Right ventricle myocardium inferior (tissue), 1 donor: ENCODE measurements at places on chromosomes 3 and 15. TPM values are rescaled to one million over a fixed set of nuclear protein-coding genes. Genes with fewer than 3 reads are reported as not detected.
A peak's percentile ranks its signal among the peaks of the same experiment; 100 is the strongest.

The ZIC1 gene
- total RNA-seq, result not detected

The NR1I2 gene
- not detected for total RNA-seq

The HDC gene
- total RNA-seq, result 0.57 TPM

The ITIH1 gene
- not detected for total RNA-seq

The MCF2L2 gene
- total RNA-seq, result 0.22 TPM

The GOLGA6L10 gene
- 0.14 TPM for total RNA-seq

The IQCF6 gene
- not detected for total RNA-seq

The ABI3BP gene
- total RNA-seq, result 40.7 TPM

The TMEM207 gene
- not detected for total RNA-seq

The ABHD6 gene
- total RNA-seq, result 10.5 TPM

The SLC9A9 gene
- total RNA-seq, result 9.3 TPM

The LRRIQ4 gene
- not detected for total RNA-seq

The ALG1L2 gene
- not detected for total RNA-seq

- DNase-seq, result no peak
Measured at GRCh38 chr3:79973482-79973881, 205.7 kb upstream of the ROBO1 start.

DNA sequence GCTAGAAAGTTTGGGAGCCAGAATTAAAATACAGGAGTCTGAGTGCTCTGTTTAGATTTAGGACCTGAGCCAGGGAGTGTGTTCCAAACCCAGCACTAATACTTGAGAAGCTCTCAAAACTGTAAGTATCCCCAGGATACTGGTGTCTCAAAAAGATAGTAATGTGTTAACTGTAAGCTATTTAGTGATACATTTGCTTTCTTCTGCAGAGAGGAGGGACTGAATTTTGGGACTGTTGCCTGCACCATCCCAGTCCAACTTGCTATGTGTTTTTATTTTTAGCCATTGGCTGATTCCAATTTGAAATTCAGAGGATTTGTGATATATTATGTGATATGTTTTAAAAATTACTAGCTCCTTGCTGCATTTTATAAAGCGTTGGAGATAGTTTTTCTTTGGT, 31.5 kb downstream of the UBE2E1 start:
- no peak for DNase-seq

GRCh38 chr15:47603026-47603425, 114.3 kb upstream of the SEMA6D start:
- DNase-seq, result no peak

DNA sequence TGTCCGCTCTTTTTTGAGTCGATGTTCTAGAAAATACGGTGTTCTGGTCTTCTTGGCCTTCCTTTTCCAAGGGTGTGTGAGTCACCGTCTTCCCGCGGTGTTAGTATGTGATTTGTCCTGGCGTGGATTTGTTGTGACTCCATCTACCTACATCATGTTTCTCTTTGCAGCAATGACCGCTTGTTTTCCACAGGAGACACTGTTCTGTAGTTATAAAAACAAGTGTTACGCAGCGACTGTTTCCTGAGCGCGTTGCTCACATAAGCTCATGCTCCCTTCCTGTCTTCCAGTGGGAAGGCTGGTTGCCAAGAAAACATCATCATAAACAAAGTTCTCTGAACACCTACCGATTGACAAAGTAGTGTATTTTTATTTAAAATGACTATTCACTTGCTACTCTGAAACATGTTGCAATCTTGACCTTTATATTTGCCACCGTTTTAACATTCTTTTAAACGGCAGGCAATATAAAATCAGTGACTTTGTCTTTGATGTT, 19.0 kb downstream of the USP13 start:
- DNase-seq, result no peak

- DNase-seq, result no peak
Measured at GRCh38 chr3:169148448-169149348, 514.8 kb downstream of the MECOM start.

- DNase-seq, result no peak
Measured at GRCh38 chr15:100885811-100886210, 6.2 kb downstream of the ALDH1A3 start.

DNA sequence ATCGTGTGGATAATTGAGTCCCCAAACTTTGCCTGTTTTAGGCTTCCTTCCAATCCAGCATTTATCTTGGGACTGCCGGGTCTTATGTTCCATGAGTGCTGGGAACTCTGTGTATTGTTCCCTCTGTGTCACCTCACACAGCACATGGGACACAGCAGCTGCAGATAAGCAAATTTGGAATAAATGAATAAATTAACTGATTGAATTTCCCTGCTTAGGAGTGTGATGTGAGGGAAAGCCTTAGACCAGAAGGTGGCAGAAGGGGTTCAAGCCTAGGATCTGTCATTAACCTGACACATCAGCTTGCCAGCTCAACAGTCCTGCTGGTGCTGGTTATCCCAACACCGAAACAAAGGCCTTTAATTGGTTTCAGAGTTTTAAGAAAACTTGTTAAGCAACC, 114.3 kb downstream of the OXSM start:
- DNase-seq, result no peak

DNA sequence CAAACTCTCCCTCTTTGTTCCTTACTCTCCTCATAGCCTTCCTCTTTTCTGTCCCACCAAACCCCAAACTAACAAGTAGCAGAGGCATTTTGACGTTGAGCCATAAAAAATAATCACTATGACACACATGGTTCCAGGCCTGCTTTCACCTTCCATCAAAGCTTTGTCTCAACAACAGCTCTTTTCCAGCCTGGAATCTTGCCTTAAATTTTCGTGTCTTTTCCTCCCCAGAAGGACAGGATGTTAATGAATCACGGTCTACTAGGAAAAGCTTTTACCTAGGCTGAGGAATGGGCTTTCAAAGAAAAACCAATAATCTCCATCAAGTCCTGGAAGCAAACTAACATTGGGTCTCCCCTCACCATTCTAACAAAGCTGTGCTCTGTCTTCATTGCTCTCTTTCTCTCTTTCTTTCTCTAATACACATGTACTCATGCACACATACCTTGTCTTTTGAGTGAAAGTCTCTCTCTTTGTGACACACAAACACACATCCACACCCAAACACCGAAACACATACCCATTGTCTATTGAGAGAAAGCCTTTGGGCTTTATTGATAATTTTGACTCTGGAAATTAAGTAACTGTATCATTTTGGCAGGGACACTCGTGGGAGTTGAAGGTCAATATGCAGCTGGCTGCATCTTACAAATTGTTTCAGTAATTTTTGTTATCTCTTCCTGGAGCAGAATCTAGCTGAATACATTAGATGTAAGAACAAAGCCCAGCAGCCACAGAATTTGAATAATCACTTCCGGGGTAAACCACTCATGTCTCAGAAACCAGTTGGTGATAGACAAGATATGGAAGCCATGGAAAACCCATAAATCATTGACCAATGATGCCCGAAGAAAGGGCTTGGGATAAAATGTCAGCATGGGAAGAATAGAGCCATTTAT, 107.4 kb upstream of the SLC4A7 start:
- no peak for DNase-seq

- DNase-seq, result no peak
Measured at GRCh38 chr15:88835119-88835518, 31.9 kb downstream of the ACAN start.

DNA sequence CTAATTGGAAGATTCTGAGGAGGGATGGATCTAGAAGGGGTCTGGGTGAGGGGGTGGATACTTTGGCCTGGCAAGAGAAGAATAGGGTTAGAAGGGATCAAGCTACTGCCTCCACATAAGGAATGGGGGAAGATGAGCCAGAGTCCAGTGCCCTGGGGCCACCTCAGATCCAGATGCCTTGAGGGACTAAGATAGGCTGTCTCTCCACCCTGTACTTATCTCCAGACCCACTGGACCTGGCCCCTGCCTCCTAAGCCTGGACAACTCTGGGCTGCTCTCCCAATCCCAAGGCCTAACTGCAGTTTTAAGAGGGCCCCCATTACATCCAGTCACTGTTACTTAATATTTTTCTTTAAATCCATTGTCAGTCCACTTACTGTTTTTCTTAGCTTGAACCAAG, 2.0 kb downstream of the DVL3 start:
- no peak for DNase-seq

GRCh38 chr3:179304605-179305004, 18.2 kb upstream of the ZNF639 start:
- DNase-seq, result no peak

DNA sequence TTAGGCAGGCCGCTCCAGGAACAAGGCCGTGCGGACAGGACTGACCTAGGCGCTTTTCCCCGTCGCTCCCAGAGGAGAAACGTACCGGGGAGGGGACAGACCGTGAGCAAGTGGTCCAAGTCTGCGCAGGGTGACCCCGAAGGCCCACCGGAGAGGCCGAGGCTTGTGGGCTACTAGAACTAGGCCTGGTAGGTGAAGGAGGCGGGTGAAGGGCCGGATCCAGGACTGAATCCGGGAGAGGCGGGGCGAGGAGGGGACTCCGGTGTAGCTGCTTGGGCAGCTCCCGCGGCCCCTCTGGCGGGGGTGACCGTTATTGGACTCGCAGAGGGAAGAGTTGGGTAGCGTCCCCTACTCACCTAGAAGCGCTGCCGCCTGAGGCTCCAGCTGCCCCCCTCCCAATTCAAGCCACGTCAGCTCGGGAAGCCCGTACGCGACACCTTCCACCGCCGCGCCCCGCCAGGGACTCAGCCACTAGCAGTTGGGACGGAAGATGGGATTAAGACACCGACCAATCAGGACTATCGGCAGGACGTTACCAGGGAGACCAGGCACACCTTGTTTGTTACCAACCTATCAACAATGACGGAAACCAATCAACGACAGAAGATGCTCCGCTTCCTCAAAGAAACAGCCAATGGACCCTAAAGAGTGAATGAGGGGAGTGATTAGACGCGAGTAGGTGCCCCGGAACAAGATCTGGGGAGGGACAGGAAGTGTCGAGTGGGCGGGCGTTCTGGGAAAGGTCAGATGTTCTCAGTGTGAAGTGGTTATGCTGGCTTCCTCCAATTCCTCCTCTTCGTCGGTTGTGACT, at the start of gene GOLGB1:
Gene GOLGB1, minus strand, starts transcription at position 466 of the 811 bp plus-strand sequence. CDS start 18,770 bp downstream, outside the sequence.
- DNase-seq, result peak; percentile 95

DNA sequence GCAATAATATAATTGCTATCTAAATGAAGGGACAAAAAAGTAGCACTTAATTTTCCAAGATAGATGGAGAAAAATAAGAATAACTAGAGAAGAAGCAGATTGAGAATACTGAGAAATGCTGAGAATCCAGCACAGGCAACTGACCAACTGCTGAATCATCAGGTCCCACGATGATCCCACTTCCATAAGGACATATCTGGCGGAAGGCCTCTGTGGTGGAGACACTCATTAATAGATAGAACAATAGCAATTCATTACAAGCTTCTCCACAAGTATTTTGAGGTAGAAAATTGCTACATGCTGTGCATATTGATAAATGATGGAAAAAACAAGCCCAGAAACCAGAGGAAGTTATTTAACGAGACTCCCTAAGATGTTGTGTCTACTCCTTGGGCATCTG, 105.9 kb downstream of the DUT start:
- no peak for DNase-seq

GRCh38 chr3:16343101-16343500, 78.1 kb downstream of the OXNAD1 start:
- no peak for DNase-seq

DNA sequence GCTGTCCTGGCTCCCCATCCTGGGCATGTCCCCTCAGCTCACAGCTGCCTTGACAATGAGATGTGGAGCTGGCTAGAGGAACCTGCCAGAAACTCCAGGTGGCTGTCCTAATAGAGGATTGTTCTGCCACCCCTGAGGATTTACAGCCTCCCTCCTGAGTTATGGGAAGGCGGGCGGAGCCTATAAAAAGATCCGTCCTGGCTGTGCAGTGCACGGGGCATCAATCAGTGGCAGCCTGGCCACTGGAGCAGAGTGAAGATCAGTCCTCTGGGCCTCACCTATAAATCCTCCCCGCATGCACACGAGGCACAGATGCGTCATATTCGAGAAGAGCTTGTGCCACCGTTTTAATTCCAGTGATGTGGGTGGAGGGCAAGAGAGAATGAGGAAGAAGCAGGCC, 90.0 kb downstream of the MEGF11 start:
- DNase-seq, result no peak

- DNase-seq, result no peak
Measured at GRCh38 chr3:158488670-158489069, 82.3 kb upstream of the MLF1 start.

DNA sequence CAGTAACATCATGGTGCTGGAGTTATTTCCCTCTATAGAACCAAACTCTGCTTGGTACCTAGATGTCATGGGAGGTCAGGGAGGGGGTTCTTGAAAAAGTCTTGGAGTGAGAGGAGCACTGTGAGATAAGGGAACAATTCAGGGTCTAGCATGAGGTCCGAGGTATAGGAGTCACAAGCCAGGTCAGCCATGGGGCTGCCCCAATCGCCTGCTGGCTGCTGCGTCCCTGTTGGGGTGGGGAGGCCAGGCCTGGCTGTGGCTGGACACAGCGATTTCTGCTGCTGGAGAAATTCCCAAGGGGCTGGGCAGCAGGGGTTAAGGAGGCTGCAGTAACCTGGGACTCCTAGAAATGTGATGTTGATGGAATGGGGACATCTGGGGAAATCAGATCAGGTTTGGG, 44.9 kb downstream of the SUSD5 start:
- DNase-seq, result no peak

- DNase-seq, result peak; percentile 22
Measured at GRCh38 chr3:197022405-197023231, 7.0 kb downstream of the MELTF start.

DNA sequence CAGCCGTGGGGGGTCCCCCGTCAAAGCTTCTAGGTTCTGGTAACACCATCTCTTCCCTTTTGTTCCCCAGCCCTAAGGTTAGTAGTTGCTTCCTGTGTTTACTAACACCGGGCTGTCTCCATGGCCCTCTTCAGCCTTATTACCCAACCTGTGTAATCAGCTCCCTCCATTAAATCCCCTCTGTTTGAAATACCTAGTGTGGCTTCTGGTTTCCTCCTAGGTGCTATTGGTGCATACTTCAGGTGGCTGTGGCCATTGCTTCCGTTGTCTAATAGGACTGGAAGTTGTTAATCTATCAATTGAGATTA, 35.3 kb downstream of the MOBP start:
- no peak for DNase-seq

DNA sequence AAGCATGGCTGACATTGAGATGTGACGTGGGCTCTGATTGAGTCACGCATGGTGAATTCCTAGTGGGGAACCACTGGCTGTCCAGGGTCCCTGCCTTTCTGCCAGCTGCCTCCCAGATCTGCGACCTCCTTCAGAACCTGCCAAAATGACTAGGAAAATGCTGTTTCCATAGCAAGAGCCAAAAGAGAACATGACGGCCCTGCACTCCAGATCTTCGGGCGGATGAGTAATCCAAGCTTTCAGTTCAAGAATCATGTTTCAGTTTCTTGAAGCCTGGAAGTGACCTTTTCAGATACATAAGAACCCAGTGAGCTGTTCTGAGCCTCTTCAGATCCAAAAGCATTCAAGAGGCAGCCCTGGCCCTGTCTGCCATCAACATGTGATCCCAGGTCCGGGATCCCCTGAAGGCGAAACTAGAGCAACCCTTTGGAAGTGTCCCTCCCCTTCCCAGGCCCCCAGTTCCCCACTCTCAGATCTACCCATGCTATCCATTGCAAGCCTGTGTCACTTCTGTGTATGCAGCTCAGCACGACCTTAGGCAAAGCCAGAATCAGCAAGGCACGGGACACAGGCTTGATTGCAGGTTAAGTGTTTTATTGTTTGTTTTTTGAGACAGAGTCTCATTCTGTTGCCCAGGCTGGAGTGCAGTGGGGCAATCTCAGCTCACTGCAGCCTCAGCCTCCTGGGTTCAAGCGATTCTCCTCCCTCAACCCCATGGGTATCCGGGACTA, 19.7 kb downstream of the ANKRD63 start:
- no peak for DNase-seq
